ENCODE measurements at places on chromosomes 5 and 9. TPM values are rescaled to one million over a fixed set of nuclear protein-coding genes. Genes with fewer than 3 reads are reported as not detected.

Gene PAIP2
- 82.0 TPM for total RNA-seq

Gene GDA
- total RNA-seq: 1.2 TPM

Gene FGD3
- total RNA-seq: 0.14 TPM

Gene GBGT1
- total RNA-seq: 2.5 TPM

Gene PDCD1LG2
- 0.13 TPM for total RNA-seq

Gene ST8SIA4
- 0.58 TPM for total RNA-seq

Gene MUSK
- not detected for total RNA-seq

Gene TLX3
- total RNA-seq: not detected

Gene HSPA4
- 182 TPM for total RNA-seq

Gene ERMP1
- 18.1 TPM for total RNA-seq

Gene ABL1
- 43.2 TPM for total RNA-seq

Gene APBA1
- total RNA-seq: 0.13 TPM

Gene HMCN2
- 0.05 TPM for total RNA-seq

Data from A549 treated with GW870086 at 1 μM for 4 hours (cell line).